K562 (cell line): ENCODE measurements at places on chromosomes 2 and 18. TPM values are rescaled to one million over a fixed set of nuclear protein-coding genes. Genes with fewer than 3 reads are reported as not detected.

SERPINB2 gene
- total RNA-seq = not detected in 2 replicates

CDH19 gene
- not detected in 2 replicates for total RNA-seq

DNAJC5G gene
- not detected in 2 replicates for total RNA-seq

EGR4 gene
- total RNA-seq = not detected in 2 replicates

CAPN13 gene
- not detected in 2 replicates for total RNA-seq

ABHD3 gene
- 19.4 and 20.7 TPM in 2 replicates for total RNA-seq

TRIB2 gene
- 39.0 and 43.0 TPM in 2 replicates for total RNA-seq

KCNJ3 gene
- not detected in 2 replicates for total RNA-seq
